Omental fat pad (tissue), 4 donors: ENCODE measurements at places on chromosomes 11 and 22.

- DNase-seq: no peak
These were observed 9.3 kb downstream of the OSBPL5 start for GRCh38 chr11:3155691-3156258.

DNA sequence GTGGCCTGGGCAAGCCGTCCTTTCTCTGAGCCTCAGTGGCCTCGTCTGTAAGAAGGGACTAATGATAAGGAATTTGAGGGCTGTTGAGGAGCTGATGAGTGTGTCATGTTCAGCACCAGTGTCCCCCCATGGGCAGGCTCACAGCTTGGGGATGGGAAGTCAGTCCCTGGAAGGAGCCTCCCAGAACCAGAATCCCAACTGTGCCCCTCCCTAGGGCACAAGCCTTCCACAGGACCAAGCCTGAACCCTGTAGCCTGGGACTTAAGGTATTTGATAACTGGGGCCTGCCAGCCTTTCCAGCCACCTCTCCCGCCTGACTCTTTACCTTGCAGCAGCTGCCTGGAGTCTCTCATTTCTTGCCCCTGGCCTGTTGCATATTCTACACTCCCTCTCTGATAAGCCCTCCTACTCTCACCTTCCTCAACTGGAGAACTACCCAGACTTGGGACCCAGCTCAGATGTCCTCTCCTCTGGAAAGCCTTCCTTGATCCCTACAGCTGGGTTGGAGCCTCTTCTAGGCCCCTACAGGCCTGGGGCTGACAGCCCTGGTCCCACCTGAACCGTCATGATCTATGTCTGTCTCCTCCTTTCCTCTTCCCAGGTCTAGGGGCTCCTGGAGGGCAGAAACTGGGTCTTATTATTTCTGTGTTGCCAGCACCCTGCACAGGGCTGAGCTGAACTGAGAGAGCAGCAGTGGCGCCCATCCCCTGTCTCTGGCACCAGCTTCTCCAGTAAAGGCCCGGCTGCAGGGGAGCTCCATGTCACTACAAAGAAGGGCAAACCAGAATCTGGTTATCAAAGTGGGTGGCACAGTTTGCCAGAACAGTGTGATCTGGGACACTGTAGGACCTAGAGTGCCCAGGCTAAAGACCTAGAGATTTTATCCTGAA is 1.6 kb downstream of the P2RY2 start:
- DNase-seq: no peak

- DNase-seq: no peak
These were observed 78.7 kb downstream of the PIWIL3 start for GRCh38 chr22:24695561-24696511.

DNA sequence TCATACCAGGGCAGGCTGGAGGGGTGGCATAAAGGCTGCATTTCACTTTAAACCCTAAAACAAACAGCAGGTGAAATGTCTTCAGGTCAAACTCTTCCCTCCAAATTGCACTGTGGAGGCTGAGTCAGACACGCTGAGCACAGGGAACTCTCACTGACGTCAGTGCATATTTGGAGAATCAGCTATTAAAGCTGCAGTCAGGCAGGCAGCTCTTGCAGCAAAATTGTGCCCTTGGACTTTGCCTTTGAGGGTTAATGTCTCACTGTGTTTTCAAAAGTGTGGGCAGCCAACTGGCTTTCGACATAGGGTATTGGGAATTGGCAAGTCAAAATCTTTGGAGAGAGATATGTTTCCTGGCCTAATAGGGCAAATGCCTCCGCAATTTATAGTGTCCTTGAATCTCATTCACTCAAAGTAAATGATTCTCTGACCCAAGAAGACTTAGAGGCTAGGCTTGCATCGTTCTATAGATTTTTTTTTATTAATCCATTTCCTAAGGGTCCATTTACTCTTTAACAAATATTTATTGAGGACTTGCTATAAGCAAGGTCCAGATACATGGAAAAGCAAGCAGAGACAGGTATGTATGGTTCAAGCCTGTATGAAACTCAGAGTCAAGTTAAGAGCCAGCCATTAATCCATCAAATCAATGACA is 27.7 kb upstream of the SMCO4 start:
- no peak for DNase-seq

DNA sequence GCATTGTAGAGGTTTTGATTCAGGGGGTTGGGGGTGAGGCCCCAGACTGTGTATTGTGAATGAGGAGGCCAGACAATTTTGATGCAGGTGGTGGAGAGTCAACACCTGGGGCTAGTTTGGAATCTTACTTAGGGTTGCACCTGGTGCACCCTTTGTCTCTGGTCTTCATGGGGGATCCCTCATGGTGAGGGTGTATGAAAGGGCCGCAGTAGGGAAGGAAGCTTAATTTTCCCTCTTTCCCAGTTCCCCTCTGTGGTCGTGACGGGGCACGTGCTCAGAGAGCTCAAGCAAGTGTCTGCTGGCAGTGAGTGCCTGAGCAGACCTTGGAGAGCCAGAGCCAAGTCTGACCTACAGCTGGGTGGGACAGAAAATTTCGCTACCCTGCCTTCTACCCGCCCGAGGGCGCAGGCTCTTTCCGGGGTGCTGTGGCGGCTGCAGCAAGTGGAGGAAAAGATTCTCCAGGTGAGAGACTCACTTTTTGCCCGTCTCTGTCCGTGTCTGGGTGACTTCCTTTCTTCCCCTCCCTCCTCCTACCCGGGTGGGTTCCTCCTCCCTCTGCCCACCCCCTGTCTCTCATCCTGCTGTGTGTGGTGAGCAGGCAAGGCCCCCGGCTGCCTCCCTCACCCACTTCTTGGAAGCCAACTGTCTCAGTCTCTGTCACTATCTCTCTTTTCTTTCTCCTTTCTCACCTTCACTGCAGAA is 131.7 kb downstream of the MICAL2 start:
- no peak for DNase-seq

- DNase-seq: no peak
These were observed 33.4 kb upstream of the ZBED5 start for GRCh38 chr11:10891151-10891720.

- DNase-seq: no peak
These were observed 172.5 kb downstream of the CTTN start for GRCh38 chr11:70570693-70571395.

DNA sequence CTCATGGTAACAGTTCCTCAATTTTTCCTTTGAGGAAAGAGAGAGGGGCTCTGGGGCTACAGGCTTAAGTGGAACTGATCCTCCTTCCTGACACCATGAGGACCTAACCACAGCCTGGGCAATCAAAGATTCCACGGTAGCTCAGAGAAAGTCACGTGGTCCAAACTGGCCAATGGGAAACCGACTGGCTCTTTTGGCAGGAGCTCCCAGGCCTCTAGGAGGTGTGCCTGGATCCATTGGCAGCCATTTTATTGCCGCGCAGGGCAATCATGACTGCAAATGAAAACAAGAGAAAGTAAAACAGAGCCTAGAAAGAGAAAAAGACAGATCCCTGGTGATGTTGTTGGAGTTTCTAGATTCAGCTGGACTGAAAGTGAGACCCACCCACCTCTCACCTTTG is 27.3 kb upstream of the ASPHD2 start:
- DNase-seq: no peak

DNA sequence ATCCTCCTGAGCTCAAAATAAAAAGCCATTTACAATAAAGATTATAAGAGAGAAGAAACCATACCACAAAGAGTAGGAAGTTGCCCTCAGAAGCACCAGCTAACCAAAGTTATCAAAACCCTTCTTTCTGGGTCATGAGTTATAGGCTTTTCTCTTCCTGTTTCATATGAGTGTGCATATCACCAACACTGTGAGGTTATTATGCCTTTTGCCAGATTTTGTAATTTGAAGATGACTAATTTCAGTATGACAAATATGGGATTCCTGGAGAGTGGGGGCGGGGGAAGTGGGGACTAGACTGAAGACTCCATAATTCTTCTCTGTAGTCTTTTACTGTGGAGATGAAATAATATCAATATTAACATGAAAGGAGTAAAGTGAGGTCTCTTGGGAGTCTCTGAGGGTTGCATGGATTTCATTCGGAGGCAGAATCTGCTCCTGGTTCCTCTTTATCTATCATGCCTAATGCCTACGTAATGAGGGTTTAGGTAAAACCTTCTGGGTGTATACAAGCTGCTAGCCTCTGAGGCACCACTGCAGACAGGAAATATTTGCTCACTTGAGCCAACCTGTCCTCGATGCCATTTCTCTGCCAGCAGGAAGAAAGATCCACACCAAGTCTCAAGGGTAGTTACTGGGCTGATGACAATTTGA is 2.1 kb downstream of the LPXN start:
- peak; percentile 59 for DNase-seq

DNA sequence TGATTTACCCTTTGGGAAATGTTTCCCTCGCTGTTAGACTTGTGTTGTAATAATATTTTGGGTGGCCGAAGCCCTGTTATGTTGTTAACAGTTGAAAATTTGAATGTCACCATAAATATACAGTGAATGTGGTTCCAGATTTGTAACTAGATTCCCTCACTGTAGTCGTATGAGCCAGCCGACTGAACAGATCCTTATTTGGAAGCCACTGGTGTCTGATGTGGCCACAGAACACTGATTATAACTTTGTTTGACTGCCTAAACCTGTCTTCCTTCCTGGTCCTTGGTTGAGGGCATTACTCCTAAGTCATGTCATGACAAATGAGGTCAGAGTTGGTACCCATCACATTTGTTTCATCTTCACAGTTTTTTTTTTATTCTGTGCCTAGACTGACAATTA is 45.4 kb downstream of the YAP1 start:
- DNase-seq: no peak

DNA sequence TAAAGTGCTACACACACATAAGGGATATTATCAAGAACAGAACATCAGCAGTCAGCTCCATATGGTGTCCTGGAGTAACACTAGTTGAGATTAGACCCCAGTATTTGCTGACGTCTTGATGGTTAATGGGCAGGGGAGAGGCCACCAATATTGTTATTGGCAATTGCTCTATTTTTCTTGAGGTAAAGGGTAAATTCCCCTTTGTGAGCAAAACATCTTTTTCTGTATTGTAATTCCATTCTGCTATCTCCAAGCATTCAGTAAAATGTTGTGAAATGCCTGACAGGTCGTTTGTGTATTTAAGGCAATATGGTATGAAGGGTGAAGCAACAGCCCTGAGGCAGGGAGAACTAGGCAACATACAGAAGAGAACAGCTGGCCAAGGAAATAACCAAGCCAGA is 21.9 kb downstream of the PC start:
- no peak for DNase-seq

GRCh38 chr11:71486320-71486719 is 33.3 kb downstream of the NADSYN1 start:
- no peak for DNase-seq

DNA sequence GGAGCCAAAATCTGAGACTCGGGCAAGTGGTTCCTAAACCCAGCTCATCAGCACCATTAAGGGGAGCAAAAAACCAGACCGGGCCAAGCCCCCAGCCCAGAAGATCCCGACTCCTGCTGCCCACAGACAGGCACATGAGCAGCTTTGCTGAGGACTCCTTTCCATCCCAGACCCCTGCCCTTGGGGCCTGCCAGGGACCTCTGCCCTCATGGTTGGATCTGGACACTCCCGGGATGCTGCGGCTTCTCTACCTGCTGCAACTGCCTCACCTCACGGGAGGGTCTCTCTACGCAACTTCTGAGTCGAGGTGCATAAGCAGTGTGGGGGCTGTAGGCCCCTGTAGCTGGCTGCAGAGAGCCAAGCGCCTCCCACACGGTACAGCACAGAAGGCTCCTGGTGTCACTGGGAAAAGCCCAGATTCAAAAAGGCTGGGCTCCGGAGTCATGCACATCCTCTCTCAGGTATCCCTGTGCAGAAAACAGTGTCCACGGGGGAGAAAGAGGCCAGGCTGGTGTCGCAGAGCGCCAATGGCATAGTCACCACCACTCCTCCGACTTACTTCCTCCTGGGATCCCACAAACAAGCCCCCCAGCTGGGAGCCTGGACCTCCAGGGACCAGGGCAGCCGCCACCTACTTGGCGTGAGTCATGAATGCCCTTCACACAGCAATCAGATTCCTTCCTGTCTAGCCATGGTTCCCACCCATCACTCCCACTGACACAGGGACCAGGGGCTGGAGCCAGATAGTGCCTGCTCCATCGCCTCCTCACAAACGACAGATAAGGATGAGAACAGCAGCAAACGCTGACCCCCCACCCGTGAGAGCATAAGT is 122.1 kb downstream of the BCR start:
- DNase-seq: no peak

DNA sequence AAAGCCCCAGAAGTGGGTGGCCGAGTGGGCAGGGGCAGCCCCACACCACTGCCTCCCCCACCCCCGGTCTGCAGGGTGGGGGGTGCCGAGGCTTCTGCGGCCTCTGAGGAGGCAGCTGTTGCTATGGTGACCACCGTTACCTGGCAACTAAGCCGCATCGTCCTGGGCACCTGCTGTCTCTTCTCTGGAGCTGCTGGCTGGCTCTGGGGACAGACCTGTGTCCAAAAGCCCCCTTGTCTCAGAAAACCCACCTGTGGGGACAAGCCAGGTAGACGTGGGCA is 79.9 kb upstream of the PRR5 start:
- DNase-seq: no peak

- no peak for DNase-seq
These were observed 1049.1 kb downstream of the BRD1 start for GRCh38 chr22:48778308-48779195.

DNA sequence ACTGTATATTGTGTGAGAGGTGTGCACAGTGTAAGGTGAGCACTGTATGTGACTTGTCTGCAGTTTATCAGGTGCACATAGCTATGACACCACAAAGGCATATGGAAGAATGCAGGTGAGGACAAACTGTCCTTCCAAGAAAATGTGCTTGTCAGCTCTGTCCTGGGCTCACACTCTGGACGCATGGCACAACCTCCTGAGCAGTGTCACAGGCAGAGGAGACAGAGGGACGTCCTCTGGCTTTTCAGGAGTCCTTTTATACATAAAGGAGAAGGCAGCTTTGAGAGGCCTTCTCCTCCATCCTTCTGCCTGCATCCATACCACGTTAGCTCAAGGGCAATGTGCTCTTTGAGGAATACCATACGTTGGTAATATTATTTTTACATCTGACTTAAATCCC is 7.5 kb upstream of the MYOD1 start:
- DNase-seq: no peak

DNA sequence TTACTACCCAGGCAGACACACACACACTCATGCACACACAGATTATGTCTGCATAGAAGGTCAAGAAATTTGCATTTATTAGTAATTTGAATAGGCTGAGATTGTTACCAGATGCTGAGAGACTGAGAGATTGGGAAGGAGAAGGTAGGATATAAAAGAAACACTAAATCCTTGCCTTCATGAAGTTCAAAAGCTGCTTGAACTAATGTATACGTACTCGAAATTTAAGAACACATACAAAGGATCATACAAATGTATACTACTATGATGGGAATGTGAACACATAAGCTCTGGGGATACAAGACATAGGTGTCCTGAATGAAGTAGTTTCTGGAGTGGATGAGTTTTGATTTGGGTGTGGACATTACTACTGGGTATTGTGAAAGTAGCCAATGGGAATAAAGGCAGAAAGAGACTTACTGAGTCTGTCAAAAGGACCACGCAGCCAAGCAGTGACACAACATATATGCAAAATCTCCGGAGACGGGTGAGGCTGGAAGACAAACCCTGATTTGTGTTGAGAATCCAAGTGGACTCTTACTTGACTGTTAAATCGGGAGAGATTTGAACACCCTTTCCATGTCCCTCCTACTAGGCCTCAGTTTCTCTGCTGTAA is 7.3 kb upstream of the PKNOX2 start:
- DNase-seq: no peak
